ENCODE measurements at places on chromosomes 3 and 15. TPM values are rescaled to one million over a fixed set of nuclear protein-coding genes. Genes with fewer than 3 reads are reported as not detected.

The GPR62 gene
- not detected for polyA plus RNA-seq

The C2CD4B gene
- not detected for polyA plus RNA-seq

DNA sequence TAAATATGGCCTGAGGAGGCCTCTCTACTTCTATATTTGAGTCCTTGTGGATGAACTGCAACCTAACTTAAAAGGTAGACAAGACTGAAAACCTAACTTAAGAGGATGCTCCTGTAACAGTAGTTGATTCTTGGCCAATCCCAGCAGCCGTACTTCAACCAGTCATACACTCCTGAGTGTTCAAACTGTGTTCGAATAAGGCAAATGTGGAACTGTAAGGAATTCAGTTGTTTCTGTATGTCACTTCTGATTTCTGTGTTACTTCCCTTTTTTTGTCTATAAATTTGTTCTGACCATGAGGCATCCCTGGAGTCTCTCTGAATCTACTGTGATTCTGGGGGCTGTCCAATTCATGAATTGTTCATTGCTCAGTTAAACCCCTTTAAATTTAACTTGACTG is 20.5 kb downstream of the GALK2 start:
- no peak for DNase-seq

DNA sequence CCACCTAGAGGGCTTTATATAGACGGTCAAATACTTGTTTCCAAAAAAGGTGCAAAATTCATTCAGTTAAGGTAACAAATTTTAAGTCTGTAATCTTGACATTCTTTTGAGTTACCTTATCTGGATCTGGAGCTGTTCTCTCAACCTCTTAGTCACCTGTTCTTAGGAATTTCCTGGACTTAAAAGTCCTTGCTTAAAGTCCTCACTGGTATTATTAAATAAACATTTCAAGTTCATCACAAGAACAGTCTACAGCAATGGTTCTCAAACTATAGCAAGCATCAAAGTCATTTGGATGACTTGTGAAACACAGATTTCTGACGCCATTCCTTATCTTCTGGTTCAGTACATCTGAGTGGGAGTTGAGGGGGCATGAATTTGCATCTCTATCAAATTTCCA is 122.9 kb upstream of the GOLIM4 start:
- DNase-seq: no peak

GRCh38 chr3:79597709-79598108 is 170.1 kb downstream of the ROBO1 start:
- DNase-seq: no peak
